Activated CD4-positive, alpha-beta T cell treated with anti-CD3 and anti-CD28 coated beads for 4 hours (primary cell): ENCODE measurements at places on chromosomes 1 and 21.

- DNase-seq, result no peak
Measured at GRCh38 chr1:228897901-228898300, 162.6 kb downstream of the RHOU start.

- no peak for DNase-seq
Measured at GRCh38 chr21:33857846-33858666, 57.5 kb downstream of the ATP5PO start.

DNA sequence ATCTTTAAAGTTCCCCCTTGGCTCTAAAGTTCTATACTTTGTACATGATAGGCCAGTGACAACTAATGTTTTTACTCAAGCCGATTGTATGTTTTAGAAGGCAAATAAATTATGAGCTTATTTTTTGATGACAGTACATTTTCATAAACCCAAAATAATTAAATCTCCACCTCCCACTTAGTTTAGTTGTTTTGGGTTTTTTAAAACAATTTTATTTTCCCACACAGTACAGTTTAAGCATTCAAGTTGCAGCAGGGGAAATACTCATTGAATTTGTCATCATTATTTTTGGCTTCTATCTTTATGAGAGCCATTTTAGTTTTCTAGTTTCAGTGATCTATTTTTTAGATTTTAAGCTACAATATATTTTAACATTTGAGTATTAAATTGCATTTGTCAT lies 93.6 kb downstream of the OLFML2B start:
- no peak for DNase-seq

DNA sequence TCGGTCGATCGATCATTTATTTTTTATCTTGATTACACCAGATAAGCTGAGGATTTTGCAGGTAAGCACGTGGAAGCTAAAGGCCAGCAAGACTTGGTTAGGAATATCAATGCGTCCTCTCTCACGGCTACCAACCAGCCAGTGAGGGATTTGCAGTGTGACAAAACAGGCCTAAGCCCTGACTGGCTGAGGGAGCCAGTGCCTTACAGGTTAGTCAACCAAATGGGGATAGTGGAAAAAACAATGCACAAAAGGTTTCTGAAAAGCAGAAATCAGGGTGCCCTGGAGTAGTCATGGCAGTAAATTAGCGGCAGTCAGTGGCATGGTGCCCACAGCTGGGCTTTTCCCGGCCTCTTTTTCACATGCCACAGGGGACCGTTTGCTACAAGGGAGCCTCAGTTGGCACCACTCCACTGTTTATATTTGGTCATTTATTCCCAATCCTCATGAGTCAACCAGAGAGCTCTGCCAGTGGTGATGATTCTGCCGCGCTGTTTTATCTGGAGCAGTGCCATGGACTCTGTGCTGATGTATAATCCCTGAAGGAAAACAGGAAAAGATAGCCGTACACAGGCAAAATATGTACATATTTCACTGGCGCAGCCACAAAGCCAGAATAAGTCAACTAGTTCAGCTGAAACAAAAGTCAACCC lies 167.6 kb downstream of the RHOU start:
- DNase-seq, result no peak

- DNase-seq, result peak; percentile 58
Measured at GRCh38 chr1:153775458-153776327, 486 bp downstream of the SLC27A3 start.
